ENCODE measurements at places on chromosomes 7 and 10.

- DNase-seq = peak; percentile 62
Observed at GRCh38 chr7:128939075-128939860, 1.5 kb downstream of the IRF5 start.

GRCh38 chr7:114943953-114944744, 22.3 kb downstream of the MDFIC start:
- no peak for DNase-seq

DNA sequence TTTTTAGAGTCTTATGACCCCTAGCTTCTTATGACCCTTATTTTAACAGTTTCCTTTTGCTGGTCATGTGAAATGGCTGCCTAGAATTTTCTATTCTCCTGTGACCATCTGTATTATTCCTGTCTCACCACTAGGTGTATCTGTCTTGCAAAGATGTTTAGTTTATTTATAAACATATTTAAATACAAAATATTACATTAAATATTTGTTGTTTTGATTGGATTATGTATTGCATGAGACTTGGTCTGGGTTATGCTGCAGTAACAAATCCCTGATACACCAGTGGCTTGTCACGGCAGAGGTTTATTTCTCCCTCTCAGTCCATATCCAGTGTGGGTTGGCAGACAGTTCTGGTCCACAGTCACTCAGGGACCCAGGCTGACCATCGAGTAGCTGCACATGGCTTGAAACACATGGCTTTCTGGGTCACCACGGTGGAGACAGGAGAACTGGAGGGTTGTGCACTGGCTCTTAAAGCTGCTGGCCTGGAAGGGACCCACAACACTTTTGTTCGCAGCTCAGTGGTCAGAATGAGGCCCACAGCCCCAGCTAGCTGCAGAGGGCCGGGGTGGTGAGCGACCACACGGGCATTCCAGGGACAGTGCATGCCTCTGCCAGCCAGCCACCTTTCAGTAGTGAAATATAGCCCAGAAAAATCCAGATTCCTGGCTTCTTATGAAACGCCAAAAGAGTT, 7.4 kb downstream of the RASSF4 start:
- no peak for DNase-seq

GRCh38 chr7:141320287-141320686, 230.9 kb upstream of the AGK start:
- no peak for DNase-seq

DNA sequence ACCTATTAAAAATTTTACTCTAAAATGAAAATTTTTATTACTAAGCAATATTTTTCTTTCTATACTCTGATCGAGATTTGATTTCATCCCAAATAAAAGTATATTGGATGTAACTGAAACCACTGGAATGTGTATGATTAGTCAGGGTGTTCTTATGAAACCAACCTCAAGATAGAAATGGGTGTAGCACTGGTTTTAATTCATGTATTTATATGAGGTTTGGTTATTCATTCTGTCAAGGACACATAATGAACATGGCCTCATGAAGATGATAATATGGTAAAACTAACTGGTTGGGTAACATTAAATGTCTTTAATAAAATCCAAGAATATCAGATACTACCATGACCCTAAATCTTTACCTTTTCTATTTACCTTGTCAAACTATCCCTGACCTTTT, 197.7 kb downstream of the SEMA3A start:
- no peak for DNase-seq

DNA sequence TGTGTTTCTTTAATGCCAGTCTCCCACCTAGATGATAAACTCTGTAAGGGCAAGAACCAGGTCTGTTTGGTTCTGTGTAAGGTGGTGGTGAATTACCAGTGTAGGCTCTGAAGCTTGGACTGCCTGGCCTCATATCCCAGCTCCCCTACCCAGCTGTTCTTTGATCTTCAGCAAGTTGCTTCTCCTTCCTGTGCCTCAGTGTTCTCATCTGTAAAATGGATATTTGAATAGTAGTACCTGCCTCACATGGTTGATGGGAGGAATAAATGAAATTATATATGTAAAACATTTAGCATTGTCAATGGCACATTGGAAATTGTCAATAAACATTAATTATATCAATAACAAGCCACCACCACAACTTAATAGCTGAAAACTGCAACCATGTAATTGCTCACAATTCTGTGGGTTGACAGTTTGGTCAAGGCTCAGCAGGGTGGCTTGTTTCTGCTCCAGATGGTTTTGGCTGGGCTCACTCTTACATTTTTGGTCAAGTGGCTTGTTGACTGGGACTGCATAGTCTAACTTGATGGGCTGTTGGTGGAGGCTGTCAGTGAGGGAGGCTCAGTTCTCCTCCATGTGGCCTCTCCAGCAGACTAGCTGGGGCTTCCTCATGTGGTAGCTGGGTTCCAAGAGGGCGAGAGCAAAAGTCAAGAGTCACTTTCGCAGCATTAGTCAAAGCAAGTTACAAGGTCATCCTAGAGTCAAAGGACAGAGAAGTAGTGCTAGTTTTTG, 84.5 kb upstream of the DUSP5 start:
- DNase-seq = peak; percentile 40

DNA sequence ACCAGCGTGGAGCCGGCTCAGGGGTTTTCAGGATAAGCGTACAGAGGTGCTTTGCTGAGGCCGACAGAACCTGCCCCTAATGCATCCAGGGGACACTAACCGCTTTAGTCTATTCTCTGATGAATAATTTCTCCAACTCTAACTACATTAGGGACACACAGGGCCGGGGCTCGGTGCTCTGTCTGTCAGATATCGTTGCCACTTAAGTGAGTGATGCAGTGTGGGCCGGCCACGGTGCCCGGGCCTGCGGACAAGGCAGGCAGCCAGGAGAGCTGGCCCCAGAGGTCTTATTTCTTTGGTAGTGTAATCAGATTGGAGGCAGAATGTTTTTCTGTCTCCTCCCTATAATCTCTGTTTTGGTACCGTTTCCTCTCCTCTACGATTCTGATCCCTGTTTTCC, 62.7 kb downstream of the ADRA2A start:
- DNase-seq = no peak

GRCh38 chr7:158746957-158747356, 42.4 kb upstream of the NCAPG2 start:
- peak; percentile 5 for DNase-seq

DNA sequence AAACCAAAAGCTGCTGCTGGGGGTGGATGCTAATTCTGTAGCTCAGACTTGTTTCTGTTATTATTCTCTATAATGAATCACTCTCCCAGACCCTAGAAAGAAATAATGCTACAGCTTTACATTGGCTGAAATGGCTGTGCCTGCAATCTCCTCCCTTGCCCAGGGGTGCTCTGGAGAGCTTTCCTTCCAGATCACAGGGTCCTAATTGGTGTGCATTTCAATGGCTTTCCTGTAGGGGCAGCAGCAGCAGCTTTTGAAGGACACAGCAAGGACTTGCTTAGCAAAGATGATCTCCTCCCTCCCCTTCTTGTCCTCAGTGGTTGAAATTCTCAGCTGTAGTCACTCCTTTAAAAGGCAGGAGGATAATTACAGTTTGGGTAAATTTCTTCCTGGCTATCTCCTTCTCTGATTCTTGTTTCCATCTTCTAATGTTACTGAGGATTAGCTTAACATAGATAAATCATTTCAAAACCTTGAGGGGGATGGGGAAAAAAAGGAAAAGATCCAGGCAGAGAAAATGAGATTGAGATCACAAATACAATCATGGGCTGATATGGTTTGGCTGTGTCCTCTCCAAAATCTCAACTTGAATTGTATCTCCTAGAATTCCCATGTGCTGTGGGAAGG, 120.2 kb upstream of the CTTNBP2 start:
- peak; percentile 12 for DNase-seq

- DNase-seq = peak; percentile 63
Observed at GRCh38 chr7:95669513-95669912, 73.2 kb upstream of the PDK4 start.

DNA sequence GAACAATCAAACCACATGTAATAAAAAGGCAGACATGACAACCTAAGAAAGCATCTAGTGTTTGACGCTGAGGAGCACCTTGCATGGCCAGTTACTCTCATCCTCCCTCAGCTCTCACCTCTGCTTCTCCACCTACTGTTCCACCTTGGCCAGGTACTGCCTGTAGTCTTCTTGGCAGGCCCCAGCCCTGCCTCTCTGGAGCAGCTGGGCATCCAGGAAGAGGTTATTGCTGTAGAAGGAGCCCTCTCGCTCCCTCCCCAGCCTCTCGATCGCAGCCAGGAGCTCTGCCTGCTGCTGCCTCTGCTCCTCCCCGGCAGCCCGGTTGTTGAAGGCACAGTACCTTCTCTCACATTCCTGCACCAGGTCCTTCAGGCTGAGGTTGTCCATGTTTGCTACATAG, 9.7 kb downstream of the GIMAP5 start:
- DNase-seq = no peak

- DNase-seq = no peak
Observed at GRCh38 chr7:86981127-86981526, 78.3 kb downstream of the ELAPOR2 start.

GRCh38 chr10:121631365-121632029, 33.3 kb upstream of the FGFR2 start:
- no peak for DNase-seq

DNA sequence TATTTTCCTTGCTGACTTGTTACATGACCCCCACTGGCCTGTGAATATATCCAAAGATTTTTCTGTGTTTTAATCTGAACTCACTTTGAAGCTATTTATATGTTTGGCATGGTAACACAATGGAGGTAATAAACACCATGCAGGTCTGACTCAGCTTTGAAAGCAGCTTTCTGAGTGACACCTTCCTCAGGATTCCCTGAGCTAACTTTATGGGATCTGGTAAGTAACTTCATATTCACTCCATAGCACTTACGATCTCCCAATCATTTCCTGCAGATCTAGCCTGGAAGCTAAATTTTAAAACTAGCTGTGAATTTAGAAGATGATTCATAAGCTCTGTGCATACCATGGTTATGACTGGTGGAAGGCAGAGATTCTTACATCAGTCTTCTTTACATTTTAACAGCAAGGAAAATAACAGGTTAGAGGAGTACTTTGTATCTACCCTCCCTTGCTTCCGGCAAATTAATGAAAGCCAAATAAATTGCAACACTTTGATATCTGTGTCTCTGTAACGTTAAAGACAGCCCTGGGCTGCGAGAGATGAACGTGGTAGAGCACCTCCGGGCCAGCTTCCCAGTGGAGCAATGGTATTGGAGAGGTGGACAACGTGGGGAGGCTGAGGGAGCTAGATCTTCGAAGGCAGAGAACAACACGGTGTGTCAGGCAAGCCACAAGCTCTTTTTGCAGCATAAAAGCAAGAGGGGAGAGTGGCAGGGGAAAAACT, 170.2 kb upstream of the KLF14 start:
- DNase-seq = peak; percentile 20

DNA sequence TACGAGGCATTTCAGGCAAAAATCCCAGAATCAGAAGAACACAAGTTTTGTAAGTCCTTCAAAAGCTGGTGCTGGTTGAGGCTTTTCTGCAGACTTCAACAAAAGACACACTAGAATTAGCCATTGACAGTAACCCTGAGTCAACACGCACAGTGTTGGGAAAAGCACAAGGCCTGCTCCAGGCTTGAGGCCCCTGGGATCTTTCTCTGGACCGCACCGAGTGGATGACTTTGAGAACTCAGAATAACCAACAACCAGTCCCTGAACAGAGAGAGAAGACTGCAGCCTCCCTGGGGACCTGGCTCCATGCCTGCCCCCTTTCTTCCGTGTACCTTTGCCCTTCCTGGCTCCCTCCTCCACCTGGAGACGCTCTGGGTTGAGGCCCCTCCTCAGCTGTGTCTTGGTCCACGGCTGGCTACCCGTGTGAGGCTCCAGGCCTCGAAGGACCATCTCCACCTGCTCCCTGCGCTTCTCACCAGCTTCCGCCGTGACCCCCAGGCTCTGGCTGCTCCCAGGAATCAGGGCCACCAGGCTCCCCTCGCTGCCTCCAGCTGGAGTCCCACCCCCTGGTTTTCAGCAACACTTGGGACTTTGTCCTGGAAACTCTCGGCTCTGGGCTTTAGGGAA, 28.4 kb downstream of the DIP2C start:
- no peak for DNase-seq

- DNase-seq = no peak
Observed at GRCh38 chr10:43873717-43874116, 225.0 kb upstream of the ZNF32 start.

GRCh38 chr10:125061557-125062226, 98.7 kb downstream of the CTBP2 start:
- DNase-seq = peak; percentile 82

DNA sequence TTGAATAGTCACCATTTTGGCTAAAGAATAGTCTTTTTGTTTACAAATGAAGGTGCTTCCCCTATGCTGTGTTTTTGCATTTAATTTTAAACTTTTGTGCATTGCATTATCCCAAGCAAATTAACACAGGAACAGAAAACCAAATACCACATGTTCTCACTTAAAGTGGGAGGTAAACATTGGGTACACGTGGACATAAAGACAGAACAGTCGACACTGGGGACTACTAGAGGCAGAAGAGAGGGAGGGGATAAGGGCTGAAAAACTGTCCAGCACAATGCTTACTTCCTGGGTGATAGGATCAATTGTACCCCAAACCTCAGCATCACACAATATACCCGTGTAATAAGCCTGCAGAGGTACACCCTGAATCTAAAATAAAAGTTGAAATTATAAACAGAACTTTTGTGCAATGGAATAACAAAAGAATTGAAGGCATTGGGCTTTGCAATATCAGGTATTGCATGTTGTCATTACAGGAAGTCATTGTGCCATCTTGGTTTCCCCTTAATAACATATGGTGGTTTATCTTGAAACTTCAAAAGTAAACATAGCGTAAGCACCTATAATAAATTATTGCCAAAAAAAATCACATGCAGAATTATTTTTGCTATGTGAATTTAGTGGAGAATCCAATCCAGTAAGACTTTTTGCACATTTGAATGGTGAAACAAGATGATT, 16.1 kb downstream of the ADD3 start:
- DNase-seq = no peak

DNA sequence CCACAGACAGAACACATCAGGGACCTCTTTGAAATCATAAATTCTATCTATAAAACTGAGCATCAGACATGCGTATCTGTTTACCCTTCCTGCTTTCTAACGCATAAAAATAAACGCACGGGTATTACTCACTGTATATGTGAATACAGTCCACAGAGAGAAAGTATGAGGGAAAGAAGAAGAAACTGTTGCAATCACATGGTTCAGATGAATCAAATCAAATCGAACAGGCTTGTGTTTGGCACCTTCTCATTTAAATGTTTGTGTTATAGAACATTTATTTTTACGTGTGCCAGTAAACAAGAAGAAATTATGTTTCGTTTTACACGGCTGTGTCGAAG, 322.0 kb downstream of the FRMD4A start:
- no peak for DNase-seq

DNA sequence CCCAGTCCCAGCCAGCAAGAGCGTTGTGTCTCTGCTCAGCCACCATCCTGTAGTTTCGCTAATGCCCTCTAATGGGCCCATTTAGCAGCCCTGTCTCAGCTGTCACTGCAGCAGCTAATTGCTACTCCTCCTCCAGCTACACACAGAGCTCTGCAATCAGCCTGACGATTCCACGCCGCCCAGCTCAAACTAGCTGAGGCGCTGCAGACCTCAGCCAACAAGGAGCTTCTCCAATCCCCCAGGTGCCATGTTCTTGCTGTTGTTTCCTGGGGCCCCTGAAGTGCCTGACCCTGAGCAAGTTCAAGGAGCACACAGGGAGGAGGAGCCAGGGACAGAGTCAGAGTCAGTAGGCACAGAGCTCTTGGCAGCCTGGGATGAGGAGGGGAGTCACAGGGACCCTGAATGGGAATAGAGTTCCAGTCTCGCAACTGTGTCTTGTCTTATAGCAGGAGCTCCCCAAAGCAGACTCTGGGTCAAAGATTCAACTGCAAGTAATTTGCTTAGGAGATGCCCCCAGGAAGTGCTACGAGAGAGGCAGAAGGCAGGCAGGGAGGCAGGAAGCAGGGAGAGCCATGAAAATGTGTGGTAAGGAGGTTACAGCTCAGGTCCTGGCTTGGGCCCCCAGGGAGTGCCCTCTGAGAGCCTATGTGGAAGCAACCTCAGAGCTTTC, 135.8 kb upstream of the UNC5B start:
- no peak for DNase-seq

Measured in MV-4-11 (cell line).